ENCODE measurements at places on chromosomes 11 and 22.
A peak's percentile ranks its signal among the peaks of the same experiment; 100 is the strongest.

GRCh38 chr11:7977232-7977917 lies 9.8 kb upstream of the EIF3F start:
- no peak for DNase-seq

DNA sequence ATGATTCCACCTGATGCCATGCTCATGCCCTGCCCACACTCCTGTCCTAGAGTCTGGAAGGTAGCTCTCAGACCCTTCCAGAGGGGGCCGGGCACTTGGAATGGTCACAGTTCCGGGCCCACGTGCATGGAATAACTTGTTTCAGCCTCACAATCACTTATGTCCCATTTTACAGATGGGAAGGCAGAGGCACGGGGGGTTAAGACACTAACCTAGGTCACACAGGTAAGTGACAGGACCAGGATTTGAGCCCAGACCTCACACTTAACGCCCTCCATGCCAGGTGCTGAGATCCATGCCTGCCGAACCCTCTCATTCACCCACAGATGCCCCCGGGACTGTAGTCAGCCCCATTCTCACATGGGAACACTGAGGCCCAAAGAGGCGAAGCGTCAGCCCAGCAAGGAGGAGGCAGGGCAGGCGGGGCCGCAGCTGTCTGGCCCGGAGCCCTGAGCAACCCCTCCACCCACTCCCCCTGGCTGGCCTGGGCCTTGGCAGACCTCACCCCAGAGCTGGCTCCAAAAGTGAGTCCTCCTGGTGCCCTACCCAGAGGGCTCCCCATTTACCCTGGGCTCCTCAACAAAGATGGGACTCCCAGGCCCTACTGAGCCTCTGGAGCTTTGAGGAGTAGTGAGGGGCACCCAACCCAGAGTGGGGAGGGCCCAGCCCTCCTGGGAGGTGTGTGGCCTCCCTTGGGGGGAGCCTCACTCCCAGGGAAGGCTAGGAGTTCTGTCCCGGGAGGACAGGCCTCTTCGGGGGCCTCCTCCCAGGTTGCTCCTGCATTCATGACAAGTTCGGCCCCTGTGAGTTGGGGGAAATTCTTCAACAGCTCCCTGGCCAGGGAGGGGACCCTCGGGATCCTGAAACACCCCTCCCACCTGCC lies 2.4 kb upstream of the ALDH3B1 start:
- no peak for DNase-seq

DNA sequence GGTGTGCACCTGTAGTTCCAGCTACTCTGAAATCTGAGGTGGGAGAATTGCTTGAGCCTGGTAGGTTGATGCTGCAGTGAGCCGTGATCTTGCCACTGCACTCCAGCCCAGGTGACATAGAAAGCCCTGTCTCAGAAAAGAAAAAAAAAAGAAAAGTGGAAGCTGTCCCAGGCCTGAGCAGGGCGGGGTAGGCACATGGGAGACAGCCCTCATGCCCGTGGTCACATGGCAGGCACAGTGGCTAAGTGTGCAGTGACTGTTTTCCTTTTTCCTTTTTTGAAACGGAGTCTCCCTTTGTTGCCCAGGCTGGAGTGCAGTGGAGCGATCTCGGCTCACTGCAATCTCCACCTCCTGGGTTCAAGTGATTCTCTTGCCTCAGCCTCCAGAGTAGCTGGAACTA lies 7.8 kb downstream of the OTUB1 start:
- DNase-seq: no peak

- no peak for DNase-seq
Measured at GRCh38 chr11:119691020-119691666, 37.9 kb downstream of the NECTIN1 start.

DNA sequence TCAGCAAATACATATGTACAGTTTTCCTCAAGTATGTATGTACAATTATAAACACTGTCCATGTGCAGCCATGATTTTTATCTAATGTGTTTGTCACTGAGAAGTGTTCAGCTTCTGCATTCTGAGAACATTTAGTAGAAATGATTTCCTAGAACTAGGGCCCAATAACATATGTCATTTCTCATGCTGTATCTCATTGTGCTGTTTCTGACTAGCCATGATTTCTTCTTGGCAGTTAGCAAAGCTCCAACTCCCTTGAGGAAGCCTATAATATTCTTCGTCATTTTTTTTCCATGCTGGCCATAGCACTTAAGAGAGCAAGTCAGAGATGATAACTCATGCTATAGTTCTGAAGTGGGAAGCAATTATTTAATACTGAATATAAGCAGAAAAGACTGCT lies 187.8 kb downstream of the DDX10 start:
- DNase-seq: no peak

DNA sequence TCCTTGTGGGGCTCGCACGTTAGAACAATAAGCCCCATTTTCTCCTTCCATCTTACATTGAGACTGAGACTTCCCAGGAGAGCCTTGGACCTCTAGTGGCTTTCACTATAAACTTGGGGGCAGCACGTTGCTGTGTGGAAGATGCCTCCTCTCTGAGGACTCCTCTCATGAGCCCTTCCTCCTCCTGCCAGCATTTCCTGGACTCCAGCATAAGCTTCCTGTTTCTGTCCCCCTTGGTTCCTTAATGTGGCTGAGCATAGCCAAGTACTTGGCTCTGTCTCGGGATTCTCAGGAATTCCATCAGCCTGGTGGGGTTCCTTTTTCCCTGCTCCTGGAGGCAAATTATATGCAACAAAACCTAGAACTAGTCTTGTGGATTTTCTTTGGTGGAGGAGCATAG lies 38.8 kb upstream of the UBASH3B start:
- DNase-seq: no peak

GRCh38 chr22:19398206-19398605 lies 33.3 kb downstream of the HIRA start:
- DNase-seq: no peak

DNA sequence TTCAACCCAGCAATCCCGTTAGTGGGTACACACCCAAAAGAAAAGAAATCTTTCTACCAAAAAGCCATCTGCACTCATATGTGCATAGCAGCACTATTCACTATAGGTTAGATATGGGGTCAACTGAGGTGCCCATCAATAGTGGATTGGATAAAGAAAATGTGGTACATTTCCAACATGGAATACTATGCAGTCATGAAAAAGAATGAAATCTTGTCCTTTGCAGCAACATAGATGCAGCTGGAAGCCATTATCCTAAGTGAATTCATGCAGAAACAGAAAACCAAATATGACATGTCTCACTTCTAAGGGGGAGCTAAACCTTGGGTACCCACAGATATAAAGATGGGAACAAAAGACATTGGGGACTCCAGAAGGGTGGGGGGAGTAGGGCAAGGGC lies 1.9 kb upstream of the ARHGAP8 start:
- DNase-seq: no peak

DNA sequence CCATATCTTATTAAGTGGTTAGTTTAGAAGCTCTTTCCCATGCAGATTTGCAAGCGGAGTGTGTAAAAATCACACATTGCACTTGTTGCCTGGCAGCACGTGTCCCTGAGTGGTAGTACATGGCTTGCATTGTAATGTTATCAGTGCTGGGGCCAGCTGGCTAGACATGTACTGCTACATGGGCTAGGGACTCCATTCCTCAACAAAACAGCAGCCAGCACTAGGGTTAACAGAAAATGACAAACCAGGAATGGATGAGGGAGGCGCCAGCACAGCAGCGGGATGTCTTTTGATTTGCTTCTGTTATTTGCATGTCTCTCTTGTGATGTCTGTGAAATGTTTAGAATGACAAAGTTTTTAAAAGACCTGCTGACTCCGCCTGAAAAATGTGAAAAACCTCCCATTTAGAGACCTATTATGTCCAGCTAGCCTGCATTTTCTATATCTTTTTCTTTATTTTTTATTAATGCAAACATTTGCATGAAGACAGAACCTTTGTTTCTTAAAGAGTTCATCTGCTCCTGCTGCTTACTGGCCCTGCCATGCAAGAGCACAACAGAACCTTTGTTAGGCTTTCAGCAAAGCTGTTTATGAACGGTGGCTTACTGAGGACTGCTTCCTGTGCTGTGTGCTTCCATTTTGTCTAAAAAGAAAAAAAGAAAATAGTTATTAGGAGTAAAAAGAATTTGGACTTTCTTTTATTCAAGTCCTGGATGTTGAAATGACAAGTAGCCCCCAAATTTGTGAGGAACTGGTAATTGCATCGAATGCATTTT lies 40.7 kb downstream of the CSTPP1 start:
- DNase-seq: no peak

GRCh38 chr22:19718456-19719049 lies 4.2 kb downstream of the SEPTIN5 start:
- no peak for DNase-seq

DNA sequence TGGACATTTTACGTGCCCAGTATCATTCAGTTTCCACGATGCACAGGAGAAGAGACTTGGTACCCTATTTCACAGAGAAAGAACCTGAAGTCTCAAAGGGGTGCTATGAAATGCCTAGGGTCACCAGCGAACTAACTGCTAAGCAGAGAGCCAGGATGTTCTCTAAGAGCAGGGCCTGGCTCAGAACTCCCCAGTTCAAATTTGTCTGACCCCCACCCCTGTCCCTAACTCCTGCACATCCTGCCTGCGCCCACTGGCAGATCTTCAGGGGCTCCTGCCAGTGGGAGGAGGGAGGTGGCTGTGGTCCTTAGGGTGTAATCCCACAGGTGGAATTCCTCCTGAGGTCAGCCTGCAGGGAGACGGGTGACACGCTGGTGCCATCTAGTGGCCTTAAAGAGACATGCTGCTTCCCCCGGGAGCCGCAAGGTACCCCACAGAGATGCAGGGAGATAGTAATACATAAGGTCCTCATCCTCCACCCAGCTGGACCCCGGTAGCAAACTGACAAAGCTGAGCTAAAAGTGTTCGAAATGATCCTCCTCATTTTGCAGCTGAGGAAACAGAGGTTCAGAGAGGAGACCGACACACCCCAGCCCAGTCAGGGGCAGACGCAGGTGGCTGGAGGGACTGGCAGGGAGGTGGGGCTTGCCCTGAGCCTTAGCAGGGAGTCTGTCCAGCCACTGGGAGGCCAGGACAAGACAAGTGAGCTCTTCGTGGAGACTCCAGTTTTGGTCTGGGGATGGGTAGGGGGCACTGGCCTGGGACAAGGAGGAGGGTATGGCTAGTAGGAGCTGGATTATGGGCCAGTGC lies 34.1 kb downstream of the MB start:
- DNase-seq: peak; percentile 7

DNA sequence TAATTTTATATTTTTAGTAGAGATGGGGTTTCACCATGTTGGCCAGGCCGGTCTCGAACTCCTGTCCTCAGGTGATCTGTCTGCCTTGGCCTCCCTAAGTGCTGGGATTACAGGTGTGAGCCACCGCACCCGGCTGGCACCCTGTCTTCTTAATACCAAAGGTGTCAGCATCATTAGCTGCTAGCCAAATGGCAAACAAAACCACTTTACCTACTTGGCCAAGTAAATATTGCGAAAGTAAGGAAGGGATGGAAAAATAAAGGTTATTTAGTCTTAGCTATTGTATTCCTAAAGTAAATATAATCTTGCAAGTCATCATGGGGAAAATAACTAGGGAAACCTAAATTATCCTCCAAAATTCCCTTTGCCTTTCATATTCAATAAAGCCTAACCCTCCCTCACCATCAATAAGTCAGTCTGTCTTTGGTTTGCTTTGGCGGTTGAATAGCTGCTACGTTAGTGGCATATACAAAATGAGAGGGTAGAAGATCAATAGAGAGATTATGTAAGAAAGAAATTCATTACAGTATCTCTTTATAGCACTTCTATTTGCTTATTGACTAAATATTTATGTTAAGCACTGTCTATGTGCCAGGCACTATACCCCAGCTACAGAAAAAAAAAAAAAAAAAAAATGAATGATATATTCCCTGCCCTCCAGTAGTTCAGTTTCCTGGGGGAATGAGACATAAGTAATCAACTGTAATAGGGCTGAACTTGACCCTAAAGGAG lies 40.2 kb upstream of the CFAP300 start:
- DNase-seq: no peak

GRCh38 chr11:83725728-83726127 lies 439.6 kb upstream of the CCDC90B start:
- peak; percentile 28 for DNase-seq

DNA sequence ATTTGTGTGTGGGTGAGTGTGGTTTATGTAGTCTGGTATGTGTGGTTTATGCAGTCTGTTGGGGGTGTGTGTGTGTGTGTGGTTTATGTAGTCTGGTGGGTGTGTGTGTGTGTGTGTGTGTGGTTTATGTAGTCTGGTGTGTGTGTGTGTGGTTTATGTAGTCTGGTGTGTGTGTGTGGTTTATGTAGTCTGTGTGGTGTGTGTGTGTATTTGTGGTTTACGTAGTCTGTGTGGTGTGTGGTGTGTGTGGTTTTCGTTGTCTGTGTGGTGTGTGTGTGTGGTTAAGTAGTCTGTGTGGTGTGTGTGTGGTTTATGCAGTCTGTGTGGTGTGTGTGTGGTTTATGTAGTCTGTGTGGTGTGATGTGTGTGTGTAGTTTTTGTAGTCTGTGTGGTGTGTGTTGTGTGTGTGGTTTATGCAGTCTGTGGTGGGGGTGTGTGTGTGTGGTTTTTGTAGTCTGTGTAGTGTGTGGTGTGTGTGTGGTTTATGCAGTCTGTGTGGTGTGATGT lies 26.2 kb upstream of the PARVG start:
- DNase-seq: peak; percentile 12

- DNase-seq: no peak
Measured at GRCh38 chr11:132030896-132031295, 660.5 kb downstream of the NTM start.

DNA sequence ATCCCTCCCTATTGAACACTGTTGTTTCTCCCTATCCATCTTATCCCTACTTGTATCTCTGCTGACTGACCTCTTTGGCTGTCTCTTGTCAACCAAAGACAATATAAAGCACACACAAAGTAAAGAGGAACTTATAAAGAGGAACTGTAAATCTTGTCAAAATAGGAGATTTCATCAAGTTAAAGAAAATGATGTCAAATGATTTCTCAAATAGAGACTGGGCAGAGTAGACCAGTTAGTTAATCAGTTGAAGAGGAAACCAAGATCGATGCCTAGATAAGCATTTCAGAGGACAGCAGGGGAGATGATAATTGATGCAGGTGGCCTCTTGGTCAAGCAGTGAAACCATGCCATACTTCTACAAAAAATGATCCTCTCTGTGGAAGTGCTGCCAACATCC lies 22.7 kb downstream of the KCNQ1OT1 start:
- peak; percentile 20 for DNase-seq

DNA sequence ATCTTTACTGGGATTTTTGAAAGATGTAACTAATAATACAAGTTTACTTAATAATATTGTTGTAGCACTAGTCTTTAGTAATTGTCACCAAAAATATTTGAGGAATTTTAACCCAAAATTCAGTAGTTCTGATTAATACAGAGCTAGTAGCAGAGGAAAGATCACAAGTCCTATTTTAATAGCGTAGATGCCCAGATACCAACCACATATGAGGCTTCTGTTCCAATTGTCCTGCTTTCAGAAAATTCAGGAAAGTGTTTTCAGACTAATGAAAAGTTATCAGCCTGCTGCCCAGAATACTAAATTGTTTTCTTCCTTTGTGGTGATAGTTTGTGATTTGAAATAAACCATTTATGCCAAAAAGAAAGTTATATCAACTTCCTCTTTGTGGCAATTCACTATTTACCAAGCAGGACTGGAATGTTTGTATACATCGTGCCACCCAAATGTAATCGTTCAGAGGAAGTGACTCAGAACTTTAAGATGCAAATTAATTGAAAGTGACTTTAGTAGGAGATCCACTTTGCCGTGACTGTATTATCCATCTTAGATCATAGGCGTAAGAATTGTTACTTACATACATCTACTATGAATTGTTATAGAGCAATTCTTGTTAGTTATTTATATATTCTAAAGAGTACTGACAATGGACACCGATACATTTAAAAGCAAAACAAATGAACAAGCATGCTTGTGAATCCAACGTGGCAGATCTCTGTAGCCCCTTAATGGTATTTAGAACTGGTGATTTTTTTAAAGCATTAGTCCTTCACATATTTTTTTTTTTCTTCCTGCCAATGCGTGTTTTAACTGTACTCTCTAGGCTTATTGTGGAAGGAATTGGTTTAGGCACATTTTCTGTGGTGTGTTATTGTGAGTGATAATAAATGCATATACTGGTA lies 231.0 kb downstream of the DDX10 start:
- DNase-seq: peak; percentile 39

Data from GM12878 (cell line).